Activated CD8-positive, alpha-beta memory T cell treated with anti-CD3 and anti-CD28 coated beads for 24 hours (primary cell): ENCODE measurements at places on chromosomes 2 and 18.

DNA sequence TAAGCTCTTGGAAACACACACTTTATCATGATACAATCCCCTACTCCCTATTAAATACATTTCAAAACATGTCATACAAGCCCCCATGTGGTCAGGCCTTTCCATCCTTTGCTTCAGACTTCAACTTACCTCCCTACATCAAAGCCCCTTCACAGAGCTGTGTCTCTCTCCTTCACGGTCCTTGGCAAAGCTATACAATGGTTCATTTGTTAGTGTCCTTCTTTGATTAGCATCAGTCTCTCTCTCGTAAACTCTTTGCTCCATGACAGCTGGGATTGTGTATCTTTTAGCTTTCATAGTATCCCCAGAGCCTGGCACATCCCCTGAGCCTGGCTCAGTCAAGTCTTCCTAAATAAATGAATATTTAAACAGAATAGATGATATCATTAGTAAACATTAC, 25.6 kb upstream of the INSIG2 start:
- DNase-seq = no peak

- no peak for DNase-seq
Measured at GRCh38 chr2:176002688-176003210, 682 bp upstream of the LNPK start.

GRCh38 chr2:194104687-194105086, 1552.3 kb upstream of the SLC39A10 start:
- DNase-seq = no peak

- DNase-seq = peak; percentile 47
Measured at GRCh38 chr18:76442413-76443171, 52.5 kb downstream of the ZNF516 start.

DNA sequence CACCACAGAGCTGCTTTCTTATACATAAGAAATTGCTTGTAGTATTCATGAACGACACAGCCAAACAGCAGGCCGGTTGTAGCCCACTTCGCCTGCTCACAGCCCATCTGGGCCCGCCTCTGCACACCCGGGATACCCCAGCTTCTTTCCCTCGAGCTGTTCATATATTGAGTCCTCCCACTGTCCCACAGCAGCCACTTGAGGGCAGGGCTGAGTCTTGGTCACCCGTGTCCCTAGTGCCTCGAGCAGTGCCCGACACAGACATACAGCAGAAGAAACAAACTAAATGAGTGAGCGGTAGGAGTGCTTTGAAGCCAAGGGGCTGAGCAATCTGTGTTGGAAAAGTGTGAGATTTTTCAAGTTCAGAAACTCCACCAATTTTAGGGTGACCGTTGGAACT, 251.4 kb downstream of the KLHL29 start:
- no peak for DNase-seq

DNA sequence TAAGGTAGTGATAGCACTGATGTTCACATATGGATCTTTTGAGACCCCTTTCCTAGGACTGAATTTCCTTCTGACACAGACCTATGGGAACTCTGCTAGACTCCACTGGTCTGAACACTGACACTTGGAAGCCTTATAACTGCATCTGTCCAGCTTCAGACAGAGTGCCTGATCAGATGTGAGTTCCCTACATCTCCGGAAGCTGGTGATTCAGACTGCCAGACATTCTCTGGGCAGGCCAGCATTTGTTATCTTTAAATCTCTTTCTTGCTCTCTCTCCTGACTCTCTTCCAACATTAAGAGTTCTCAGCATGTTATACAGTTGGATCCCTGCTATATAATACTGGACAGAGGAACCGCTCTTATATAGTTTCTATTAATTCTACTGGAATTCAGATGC, 408.5 kb downstream of the ZEB2 start:
- no peak for DNase-seq

- DNase-seq = no peak
Measured at GRCh38 chr2:36578343-36579296, 19.3 kb downstream of the FEZ2 start.

DNA sequence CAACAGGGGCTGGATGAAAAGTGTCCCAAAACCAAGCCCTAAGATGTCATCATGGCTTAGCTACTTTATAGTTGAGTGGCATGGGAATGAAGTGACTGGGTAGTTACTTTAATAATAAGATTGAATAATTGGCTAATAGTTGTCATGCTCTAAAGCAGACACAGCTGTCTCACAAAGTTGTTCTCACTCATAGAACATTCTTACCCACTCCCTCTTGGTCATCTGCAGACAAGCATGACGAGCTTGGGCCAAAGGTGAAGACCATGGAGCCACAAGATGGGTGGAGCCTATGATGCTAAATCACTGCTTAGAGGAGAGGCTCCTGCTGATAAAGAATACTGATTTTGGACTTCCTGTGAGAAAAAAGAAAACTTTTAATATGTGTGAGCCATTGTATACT, 62.4 kb upstream of the MMADHC start:
- DNase-seq = no peak

DNA sequence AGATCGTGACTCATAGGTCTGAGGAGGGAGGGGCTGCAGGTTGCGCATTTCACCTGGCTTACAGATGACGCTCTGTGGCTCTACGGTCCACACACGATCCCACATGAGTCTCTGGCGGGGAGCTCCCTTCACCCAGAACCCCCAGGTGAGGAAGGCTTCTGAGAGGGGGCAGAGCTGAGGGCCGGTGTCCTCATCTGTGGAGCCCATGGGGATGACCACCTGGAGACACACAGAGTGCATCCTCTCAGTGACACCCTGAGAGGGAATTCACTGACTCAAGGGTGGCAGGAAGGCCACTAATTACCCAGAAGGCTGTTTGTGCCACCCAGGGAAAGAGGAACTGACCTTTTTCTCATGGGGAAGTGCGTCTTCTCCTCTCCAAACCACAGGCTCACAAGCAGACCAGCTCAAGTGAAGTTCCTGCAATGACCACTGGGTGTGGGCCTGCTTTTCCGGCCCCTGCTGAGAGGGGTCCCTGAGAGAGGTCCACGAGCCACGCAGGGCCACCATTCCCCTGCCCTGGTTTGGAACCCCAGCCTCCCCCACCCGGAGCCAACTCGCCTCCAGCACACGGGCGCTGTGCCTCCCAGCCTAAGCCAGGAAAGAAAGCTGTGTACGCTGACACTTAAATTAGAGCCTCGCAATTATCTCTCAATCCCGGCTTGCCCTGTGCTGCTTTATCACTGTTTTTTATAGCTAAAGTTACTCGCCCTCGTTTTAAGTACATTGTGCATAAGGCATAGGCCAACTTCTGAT, 114.1 kb downstream of the BCL11A start:
- no peak for DNase-seq

- no peak for DNase-seq
Measured at GRCh38 chr2:54999182-54999581, 51.1 kb downstream of the RTN4 start.
